ENCODE measurements at places on chromosomes 11 and 22. TPM values are rescaled to one million over a fixed set of nuclear protein-coding genes. Genes with fewer than 3 reads are reported as not detected.

Gene CD248
- 5.2 TPM for total RNA-seq

Gene FOLH1
- total RNA-seq: not detected

Gene SIRT3
- total RNA-seq: 16.0 TPM

Gene KRTAP5-1
- not detected for total RNA-seq

Gene SLC16A8
- total RNA-seq: not detected

Gene TREH
- total RNA-seq: not detected

Gene APOBEC3A
- total RNA-seq: not detected

Gene MCHR1
- not detected for total RNA-seq
